ENCODE measurements at places on chromosomes 3 and 15.

- no peak for DNase-seq
Measured at GRCh38 chr3:157190380-157190872, 30.5 kb upstream of the CCNL1 start.

DNA sequence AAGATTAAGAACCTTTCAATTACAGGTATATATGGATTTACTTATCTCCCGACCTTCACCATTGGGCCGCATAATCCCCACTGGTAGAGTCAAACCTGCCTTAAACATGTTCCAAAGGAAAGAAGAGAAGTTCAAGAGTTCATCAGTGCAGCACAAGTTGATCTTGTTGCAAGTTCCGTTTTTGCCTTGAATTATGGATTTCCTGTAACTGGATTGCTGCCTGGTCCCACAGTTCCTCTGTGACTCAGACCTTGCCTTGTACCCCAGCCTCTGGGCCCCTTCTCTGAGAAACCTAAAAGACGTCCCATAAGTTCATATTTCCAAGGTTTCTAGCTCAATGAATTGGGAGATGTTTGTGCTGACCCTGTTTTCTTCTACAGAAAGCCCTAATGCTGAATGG, 112.5 kb upstream of the THBS1 start:
- no peak for DNase-seq

- no peak for DNase-seq
Measured at GRCh38 chr15:45182996-45183395, 4.8 kb downstream of the SHF start.

DNA sequence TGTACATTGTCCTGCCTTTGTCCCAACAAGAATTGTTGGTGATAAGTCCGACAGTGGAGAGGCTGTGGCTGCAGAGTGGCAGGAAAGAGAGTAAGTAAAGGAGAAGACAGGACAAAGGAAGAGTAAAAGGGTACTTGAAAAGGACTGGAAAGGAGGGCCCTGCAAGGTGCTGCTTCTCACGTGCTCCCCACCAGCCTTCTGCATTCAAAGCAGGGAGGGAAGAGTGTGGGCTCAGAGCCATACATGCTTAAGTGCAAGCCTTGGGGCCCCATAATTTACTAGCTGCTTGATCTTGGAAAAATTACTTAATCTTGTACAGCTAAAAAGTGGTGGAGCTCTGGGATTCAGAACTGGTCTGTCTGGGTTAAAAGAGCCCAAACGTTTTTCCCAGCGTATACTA, 29.9 kb downstream of the MME start:
- no peak for DNase-seq

- DNase-seq = no peak
Measured at GRCh38 chr15:72338148-72338547, 18.2 kb upstream of the CELF6 start.

GRCh38 chr15:23385886-23386430, 31.4 kb downstream of the GOLGA8S start:
- no peak for DNase-seq

GRCh38 chr3:150497956-150498355, 48.3 kb downstream of the SERP1 start:
- no peak for DNase-seq

DNA sequence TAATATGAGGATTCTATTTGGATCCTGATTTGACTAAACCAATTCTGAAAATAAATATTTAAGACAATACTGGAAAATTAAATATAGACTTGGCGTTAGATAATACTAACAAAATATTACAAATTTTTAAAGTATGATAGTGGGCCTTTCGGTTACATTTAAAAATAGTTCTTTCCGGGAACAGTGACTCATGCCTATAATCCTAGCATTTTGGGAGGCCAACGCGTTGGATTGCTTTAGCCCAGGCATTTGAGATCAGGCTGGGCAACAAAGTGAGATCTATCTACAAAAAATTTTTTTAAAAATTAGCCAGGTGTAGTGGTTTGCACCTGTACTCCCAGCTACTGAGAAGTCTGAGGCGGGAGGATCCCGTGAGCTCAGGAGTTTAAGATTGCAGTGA, 30.3 kb upstream of the GADL1 start:
- DNase-seq = no peak

- DNase-seq = no peak
Measured at GRCh38 chr15:73867426-73867825, 5.9 kb upstream of the TBC1D21 start.

GRCh38 chr3:149585401-149585726, 72.5 kb downstream of the WWTR1 start:
- DNase-seq = no peak

- DNase-seq = no peak
Measured at GRCh38 chr3:53129344-53129743, 891 bp downstream of the RFT1 start.

GRCh38 chr3:195032106-195032759, 238.7 kb downstream of the XXYLT1 start:
- no peak for DNase-seq

DNA sequence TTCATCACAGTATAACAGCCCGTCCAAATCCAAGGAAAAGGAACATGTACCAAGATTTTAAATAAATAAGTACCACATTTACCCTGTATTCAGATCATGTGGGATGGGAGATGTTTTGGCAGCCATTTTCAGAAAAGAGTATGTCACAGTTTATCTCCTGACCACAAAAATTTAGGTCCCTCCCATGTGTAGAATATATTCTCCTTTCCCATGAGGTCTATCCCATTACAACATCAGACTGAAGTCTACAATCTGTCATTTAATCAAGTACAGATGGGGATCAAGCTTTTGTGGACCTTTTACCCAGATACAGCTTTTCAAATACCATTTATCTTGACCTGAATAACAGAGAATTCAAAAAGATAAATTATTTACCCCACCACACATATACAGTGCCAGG, 444.5 kb downstream of the PLOD2 start:
- no peak for DNase-seq

DNA sequence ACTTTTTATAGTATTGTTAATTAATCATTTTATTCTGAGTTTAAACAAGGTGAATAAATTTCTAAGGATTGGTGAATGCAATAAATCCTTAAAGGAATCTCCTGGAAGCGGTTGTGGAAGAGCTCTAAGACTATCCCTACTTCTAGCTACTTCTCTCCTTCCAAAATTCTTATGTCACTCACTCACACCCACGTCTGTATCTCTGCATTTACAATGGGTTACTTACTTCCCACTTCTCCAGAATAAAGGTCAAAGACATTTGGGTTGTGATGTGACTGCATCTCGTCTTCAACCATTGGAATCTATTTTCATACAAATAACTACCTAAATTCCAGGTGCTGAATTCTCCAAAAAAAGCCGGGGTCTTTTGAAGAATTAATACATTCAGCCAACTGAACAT, 234.2 kb upstream of the MDFIC2 start:
- DNase-seq = no peak

- no peak for DNase-seq
Measured at GRCh38 chr3:87997298-87997697, 61.5 kb downstream of the CGGBP1 start.

DNA sequence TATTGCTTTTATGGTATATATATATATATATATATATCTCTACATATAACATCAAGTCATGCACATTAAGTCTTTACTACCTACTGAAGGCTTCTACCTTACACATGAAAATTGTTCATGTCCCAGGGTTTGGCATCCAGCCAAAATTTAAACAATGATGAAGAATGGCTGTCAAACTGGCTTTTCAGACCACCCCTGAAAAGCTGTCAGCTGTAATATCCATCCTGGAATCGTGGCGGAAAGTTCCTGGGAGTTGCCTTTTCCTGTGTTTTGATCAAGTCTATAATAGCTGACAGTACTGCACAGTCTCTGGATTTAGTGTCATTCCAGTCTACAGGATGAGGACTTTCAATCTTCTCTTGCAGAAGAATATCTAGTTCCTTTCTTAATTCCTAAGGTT, 48.3 kb downstream of the DHX36 start:
- no peak for DNase-seq

GRCh38 chr3:133956982-133957381, 61.3 kb upstream of the RAB6B start:
- no peak for DNase-seq

- no peak for DNase-seq
Measured at GRCh38 chr15:75367006-75367405, 1.4 kb downstream of the MAN2C1 start.

GRCh38 chr15:93036951-93037819, 51.8 kb downstream of the RGMA start:
- peak; percentile 29 for DNase-seq

DNA sequence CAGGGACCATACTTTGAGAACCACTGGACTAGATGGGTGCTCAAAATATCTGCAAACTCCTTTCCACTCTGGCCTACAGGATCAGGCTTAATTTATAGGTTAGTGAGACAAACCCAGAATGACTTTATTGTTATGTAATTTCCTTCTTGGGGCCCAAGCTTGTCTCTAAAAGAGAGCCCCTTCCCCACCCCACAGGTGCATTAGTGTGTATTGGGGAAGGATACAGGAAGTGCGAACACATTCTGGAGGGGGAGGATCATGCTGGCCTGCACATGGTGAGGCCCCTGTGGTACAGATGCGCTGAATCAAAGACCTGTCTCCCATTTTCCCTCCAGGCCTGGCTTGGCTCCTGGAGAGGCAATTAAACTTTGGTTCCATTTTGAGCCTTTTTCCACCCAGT, 273.0 kb upstream of the LRTM1 start:
- DNase-seq = no peak

DNA sequence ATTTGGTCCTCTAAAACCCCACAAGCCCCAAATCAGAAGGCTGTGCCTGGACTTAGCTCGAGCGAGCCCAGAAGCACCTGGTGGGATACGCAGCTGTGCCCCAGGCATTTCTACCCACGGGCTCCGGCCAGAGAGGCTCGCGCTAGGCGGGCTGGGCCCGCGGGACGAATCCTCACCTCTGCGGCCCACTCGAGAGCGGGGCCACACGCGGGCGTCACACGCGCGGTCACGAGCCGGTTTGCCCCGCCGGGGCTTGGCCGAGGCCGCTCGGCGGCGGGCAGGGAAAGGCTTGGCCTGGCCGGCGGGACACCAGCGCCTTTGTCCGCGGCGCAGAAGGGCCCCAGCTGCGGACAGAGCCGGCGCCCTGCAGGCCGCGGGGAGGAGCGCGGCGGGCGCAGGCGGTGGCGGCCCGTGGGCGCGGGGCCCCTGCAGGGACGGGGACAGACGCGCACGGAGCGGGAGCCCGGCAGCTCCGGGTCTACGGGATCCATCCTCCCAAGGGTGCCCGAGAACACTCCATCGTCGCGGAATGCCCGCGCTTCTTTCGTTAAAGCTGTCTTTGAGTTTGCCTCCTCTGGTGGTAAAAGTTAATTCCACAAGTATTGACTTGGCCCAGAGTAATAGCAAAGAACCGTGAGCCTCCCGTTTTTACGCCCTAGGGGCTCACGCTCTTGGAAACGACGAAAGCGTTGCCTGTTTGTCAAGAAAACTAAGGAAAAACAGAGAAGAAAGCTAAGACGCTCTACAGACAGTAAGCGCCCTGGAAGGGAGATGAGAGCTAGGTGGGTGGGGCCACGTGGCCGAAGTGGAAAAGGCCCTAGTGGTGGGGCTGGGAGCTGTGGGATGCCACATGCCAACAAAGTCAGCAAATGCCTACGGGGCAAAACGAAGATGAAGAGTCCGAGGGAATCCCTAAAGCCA, 26.4 kb downstream of the TYRO3 start:
- DNase-seq = peak; percentile 45

DNA sequence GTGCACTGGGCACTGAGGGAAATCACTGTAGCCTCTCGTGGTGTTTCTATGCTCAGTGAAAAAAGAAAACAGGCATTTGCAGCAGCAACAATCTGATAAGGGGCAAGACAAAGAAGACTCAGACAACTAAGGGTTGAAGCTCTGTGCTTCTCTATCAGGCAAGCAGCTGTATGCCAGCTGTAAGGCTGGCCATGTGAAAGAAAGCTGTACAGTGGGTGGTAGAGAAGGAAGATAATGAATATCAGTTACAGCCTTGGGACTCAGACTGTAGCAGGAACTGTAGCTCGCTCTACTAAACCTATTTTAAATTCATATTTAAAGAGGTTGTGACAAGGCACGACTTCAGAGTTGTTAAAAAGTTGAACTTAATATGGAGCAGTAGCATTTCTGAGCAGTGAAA, 76.3 kb downstream of the VGLL3 start:
- no peak for DNase-seq

DNA sequence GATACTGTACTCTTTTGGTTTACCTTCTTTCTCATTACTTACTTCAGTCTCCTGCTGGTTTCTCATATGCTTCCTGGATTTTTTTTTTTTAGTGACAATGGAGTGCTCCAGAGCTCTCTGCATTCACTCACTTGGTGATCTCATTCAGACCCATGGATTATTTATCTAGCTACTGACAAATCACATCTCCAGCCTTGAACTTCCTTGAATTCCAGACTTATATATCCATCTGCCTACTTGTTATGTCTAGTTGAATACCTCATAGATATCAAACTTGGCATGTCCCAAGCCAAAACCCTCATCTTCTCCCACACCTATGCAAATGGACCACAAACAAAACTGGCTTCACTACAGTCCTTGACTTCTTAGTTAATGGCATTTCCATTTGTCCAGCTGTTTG, 234.7 kb upstream of the ZPLD1 start:
- DNase-seq = no peak

DNA sequence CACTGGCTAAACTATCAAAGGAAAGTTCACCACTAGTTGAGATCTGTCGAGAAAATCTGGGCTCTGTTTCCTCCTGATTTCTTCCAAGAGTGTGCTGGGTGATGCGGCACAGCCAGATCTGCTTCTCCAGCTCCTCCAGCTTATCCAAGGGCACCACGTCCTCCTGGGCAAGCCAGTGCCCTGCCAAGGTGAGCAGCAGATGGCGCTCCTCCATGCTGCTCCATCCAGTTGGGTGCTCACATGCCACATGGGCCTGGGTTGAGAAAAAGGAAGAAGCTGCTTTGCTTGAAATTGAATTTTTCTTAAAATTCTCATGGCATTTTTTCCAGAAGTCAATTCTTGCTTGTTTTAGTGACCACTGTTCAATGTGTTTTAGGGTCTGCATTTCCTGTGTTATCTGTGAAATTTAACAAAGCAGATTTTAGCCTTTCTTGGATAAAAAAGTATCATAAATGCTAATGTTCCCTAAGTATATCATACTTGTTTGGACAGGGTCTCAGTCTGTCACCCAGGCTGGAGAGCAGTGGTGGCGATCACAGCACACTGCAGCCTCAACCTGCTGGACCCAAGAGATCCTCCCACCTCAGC, 47.3 kb downstream of the EIF3J start:
- no peak for DNase-seq

DNA sequence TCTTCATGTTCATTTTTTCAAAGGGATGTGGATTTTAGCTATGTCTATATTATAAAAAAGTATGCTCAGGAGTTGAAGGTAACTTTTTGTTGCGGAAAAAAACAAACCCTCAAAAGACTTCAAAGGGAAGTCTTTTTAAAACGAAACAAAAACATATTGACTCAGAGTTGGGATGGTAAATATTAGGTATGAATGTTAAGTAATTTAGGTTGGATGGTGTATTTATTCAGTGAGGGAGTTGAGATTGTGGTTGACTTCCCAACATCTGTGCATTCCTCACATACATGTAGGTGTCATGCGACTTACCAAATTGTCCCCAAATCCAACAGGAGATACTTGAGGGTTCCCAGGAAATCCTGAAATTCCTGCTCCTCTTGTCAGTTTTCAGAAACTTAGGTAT, 32.7 kb upstream of the PLSCR5 start:
- DNase-seq = no peak

Measured in amygdala (tissue), 56 donors.